GDM1 (cell line): ENCODE measurements at places on chromosomes 7 and 10.

GRCh38 chr10:36221101-36221500 lies 579.0 kb upstream of the FZD8 start:
- no peak for DNase-seq

DNA sequence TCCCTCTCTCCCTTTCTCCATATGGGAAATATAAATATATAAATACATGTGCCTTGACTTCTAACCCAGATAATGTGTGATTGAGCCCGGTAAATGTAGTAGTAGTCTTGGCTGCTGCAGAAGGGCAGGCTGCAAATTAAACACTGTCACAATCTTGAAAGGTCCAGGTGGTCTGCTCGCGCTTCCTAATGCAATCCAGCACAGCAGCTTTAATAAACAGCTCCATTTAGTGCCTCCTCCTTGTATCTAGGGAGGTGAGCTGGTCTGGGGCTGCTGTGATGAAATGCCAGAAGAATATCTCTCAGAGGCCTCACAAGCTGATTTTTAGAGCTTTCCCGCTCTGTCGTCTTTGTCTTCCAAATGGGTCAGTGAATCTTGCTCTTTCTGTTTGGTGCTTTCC lies 782 bp downstream of the POU6F2 start:
- DNase-seq: no peak

DNA sequence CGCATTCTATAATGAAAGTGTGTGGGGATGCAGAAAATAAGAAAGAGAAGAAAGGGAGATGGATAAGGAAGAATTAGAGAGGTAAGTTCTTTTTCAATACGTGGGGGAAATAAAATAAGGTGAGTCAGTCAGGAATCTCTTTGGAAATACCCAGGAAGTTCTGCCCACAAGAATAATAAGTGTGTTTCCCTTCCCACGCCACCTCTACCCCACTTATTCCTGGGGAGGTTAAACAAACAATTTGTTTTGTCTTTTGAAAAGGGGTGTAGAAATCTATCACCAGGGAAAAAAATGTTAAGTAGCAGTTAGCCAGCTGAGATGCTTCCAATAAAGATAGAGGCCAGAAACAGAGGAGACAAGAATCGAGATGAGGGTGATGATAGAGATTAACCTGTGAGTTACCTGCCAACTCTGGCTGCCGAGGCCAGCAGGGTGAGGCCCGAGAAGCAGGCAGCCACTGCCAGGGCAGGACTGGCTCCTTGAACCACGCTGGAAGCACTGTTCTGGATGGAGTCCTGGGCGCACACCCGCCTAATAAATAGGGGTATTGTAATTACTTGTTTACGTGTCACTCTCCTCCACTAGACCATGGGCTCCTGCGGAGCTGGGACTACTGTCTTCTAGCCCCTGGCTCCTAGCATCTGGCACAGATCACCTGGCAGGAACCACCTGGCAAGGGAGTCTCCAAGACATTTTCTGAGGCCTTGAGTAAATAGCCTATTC lies 191.3 kb downstream of the FGFR2 start:
- DNase-seq: no peak

- no peak for DNase-seq
Observed at GRCh38 chr7:56081626-56082340, 11.0 kb downstream of the PHKG1 start.

DNA sequence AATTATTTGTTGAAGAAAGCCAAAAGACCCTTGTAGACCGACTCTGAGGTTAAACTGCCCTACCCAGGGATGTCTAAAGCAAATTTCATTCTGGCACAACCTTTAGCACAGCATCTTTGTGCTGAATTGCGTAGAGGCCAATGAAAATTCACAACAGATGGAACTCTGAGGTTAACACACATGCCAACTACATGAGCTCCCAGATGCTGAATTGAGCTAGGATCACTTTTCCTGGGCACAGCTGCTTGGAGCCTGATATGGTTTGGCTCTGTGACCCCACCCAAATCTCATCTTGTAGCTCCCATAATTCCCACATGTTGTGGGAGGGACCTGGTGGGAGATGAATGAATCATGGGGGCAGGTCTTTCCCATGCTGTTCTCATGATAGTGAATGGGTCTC lies 158.0 kb upstream of the PTN start:
- no peak for DNase-seq

DNA sequence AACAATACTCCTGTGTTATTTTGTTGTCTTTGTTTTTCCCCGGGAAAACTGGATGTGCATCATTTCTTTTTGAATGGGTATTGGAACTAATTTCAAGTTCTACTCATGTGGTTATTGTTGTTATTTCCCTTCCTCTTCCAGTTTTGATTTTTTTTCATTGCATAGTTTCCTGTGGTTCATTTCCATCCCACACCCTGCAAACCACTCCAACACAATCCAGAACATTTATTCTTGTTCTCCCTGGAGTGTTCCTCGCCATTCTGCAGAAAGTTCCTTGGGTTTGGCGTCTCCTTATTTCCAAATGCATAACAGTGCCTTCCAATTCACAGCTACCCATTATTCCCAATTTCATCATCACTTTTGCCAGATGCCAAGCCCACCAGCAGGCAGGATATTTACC lies 775.1 kb downstream of the TNS3 start:
- DNase-seq: no peak

GRCh38 chr10:1240341-1240775 lies 184.2 kb downstream of the WDR37 start:
- peak; percentile 14 for DNase-seq

- DNase-seq: peak; percentile 64
Observed at GRCh38 chr10:128062881-128063563, 63.2 kb downstream of the MKI67 start.
